Ovary (tissue), 10 donors: ENCODE measurements at places on chromosomes 1 and 21. TPM values are rescaled to one million over a fixed set of nuclear protein-coding genes. Genes with fewer than 3 reads are reported as not detected.

DNA sequence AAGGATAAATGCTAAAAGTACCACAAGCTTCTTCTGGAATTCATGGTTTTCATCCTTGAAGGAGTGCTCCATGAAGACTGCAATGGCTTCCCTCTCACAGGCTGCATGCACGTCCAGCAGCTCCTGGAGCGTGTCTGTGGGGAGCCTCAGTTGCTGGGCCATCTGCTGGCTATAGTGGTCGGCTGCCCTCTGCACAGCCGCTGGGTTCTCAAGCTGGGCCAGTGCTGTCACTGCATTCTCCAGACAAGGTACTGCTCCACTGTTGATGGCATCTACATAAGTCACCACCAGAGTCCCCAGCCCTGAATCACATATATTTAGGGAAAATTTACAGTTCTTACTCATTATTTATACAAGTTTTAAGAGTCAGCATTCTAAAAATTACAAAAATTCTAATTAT lies 8.7 kb downstream of the GBP4 start:
- DNase-seq = no peak

The MYOM3 gene
- 0.36 TPM for total RNA-seq

DNA sequence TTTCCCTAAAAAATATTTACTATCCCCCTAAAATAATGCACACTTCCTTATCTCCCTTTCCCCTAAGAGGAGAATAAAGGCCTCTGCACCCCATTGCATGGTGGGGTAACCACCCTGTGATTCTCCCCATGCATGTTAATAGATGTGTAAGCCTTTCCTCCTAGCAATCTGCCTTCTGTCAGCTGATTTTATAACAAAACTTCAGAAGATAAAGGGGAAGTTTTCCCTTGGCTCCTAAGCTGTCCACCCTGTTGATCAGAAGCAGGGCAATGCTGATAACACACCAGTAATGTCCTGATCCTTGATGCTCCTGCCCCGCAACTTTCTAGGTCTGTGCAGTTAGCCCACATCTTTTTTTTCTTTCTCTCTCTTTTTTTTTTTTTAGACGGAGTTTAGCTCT lies 11.4 kb upstream of the RNF187 start:
- no peak for DNase-seq

DNA sequence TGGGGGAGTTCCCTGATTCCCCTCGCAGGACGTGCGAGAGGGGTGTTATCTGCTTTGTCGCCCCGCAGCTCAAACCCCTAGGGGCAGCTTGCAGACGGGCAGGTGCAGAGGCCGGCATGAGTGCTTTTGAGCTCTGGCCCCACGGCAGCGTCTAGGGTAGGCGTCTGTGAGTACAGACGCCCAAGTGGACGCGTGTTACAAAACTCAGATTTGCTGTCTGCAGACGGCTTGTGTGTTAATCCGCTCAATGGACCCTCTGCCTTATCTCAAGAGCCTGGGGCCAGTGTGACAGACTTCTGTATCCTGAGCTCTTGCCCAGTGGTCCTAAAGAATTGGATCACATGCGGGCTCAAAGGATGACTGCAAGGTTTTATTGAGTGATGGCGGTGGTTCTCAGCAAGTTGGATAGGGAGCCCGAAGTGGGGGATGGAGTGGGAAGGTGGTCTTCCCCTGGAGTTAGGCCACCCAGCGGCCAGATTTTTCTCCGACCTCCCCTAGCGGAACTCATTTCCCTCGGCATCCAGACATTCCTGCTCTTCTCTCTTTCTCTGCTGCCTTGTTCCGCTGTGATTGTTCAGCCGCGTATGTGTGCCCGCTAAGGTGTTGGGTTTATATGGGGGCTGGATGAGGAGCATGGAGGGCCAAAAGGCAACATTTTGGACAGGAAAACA lies 9.4 kb downstream of the CFHR4 start:
- DNase-seq = no peak

The HAX1 gene
- 67.2 TPM for total RNA-seq

The TYW3 gene
- total RNA-seq = 27.0 TPM

DNA sequence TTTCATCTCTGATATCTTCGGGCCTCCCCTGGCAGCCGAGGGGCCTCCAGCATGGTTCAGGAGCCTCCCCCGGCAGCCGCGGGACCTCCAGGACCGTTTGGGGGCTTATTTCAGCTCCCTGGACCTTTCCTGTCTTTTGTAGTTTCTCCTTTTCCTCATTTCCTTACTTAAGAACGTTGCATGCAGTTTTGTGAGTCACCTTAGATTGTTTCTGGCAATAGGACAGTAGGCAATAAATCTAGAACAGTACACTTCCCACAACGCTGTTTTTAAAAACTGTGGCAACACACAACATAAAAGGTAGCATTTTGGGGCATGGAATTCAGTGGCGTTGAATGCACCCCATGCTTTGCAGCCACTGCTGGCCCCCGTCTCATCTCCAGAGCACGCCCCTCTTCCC lies 24.4 kb downstream of the FAAP20 start:
- no peak for DNase-seq

- DNase-seq = no peak
These were observed 83.7 kb downstream of the PROX1 start for GRCh38 chr1:214071469-214071868.

The MCL1 gene
- total RNA-seq = 145 TPM

The ALX3 gene
- total RNA-seq = 0.20 TPM

The FAM163A gene
- 0.37 TPM for total RNA-seq

The TFF3 gene
- 1.9 TPM for total RNA-seq

- DNase-seq = no peak
These were observed 49.5 kb upstream of the ERRFI1 start for GRCh38 chr1:8075511-8076051.

DNA sequence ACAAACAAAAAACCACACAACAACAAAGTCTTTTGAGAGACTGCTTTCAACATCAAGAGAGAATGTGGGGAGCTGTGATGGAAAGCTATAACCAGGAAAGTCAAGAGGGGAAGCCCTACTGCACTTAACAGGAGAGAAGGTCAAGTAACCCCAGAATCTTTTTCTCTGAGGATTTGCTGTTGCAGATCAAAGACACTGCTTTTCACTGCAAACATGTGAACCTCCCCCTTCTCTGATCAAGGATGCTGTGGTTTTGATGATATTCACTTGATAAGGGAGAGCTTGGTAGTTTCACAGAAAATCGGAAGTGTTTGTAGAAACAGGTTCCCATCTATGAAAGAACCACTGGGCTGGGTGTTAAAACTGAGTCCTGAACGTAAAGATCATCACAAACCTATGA lies 4.8 kb downstream of the ETV3 start:
- DNase-seq = no peak

GRCh38 chr1:42442662-42443061 lies 13.2 kb downstream of the ZMYND12 start:
- DNase-seq = no peak

DNA sequence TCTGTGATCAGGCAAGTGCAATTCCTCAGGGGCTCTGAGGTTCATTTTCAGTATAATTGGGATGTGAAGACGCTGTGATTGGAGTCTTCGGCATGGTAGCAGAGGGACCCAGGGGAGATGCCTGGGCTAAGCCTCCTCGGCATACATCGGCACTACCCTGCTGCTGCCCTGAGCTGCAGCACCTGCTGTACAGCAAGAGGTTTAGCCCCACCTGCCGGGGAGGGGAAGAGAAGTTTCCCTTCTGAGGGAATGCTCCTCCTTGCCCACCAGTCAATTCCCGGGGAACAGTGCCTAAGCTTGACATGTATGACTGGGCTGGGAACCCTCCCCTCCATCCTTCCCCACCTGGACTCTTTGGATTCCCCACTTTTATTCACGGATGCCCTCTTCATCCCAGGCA lies 24.9 kb downstream of the CNIH3 start:
- DNase-seq = no peak

The NUP210L gene
- 0.10 TPM for total RNA-seq
